CD4-positive, alpha-beta T cell (primary cell): ENCODE measurements at places on chromosomes 11 and 22.
A peak's percentile ranks its signal among the peaks of the same experiment; 100 is the strongest.

DNA sequence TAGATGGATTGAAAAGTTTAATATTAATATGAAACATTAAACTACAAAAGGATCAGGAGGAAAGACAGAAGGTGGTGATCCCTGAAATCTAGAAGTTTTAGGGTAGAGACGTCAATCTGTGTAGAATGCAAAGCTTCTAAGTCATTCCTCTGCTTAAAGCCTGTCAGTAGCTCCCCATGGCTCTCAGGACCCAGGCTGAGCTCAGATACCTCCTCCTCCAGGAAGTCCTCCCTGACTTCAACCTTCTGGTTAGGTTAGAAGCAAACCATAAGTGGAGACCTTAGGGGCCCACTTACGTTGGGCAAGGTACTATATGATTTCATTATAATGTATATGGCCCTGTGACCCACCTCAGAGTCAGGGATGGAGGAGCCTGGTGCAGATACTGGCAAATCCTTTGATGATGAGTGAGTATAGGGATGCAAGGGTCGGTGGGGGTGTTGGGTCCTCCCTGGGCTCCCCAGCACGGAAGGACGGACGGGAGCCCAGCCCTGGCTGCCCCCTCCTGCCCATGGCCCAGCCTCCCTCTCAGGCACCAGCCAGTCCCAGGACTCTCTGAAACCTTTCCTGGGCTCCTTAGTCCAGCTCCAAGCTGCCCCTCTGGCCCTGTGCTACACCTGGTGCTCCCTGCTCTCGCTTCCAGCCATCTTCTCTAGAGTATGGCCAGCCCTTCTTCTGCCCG, 3.2 kb upstream of the PPP6R3 start:
- DNase-seq, result no peak

GRCh38 chr22:38345782-38346181, 28.5 kb upstream of the CSNK1E start:
- no peak for DNase-seq

GRCh38 chr22:23709107-23709506, 18.3 kb downstream of the RGL4 start:
- no peak for DNase-seq

DNA sequence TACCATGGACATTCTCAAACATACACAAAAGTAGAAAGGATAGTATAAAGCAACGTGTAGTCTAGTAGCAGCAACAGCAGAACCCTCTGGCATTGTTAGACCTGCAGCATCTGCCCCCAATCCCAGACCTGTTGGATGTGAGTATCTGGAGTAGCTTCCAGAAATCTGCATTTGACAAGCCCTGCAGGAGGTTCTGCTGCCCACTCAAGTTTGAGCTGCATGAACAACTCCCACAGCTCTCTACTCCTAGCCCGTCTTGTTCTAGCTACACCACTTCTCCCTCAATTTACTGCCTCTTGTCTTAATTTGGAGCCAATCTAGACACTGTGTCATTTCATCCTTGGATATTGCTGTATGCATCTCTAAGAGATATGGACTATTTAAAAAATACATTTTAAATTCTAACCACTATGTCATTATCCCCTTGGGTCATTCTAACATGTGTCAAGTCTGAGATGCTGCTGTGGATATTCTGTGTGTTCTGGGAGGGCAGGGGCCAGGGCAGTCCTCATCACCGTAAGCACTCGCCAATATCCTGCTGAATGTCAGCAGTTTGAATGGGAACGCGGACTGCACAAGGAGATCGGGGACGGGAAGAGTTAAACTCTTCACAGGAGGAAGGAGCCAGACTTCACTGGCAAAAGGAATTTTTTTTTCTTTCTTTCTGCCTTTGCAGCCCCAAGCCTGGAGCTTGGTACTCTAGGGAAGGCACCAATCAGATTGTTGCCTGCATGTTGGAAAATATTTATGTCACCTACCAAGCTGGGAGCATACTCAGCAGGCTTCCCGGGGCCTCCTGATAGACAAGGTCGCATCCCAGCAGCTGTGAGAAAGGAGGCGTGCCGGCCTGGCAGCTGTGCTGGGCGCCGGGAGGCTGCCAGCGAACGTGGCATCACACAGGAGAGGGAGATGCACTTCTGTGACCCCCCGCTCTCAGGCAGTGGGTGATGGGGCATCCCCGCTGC, 429.0 kb downstream of the MIAT start:
- no peak for DNase-seq

DNA sequence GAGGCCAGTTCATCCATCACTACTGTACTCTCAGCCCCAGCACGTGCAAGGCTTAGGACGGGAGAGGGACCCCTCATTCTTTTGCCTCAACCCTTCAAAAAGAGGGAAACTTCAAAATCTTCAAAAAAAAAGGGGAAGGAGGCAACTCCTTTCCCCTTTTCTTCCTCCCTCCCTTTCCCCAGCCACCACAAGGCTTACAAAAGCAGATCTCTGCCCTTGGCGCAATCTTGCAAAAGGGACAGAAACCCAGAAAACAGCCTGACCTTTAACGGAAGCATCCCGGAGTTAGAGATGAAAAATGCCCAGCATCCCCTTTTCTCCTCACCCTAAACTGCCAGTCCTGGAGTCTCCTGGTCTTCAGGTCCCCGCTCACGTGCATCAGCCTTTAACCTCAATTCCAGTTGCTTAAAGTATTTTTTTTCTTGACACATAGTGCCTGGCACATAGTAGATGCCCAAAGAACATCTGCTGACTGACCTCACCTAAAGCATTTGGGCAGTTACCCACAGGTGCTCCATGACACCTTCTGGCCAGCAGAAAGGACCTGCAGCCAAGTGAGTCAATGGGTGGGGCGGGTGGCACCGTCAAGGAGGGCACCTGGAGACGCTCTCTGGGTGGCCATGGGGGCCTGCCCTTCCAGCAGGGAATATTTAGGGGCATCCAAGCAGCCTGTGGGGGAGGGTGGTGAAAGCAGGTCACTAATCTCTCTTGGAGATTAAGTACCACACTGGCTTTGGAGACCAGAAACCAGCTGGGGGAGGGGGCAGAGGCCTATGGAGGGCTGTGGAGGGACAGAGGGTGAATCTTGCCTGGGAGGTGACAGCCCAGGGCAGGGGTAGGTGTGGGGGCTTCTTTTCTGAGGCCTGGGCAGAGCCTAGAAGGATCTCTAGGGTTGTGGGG, 16.3 kb downstream of the NECTIN1 start:
- DNase-seq, result no peak

DNA sequence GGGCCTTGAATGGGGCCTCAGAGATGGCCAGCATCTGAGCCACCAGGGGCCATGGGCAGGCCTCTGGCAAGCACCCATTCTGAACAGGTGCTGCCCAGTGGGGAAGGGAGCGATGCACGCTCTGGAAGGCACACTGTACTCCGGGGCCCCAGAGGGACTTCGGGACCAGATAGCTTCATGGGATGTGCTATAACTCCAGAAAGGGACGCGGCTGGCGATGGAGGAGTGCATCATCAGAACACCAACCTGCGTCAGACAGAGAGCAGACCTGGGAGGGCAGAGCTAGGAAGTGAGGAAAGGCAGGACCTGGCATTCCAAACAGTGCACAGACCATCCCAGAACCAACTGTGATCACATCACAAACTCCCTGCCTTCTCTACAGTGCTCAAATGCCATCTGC, 16.8 kb downstream of the DGCR2 start:
- no peak for DNase-seq

GRCh38 chr11:70108250-70108649, 30.1 kb downstream of the ANO1 start:
- no peak for DNase-seq

GRCh38 chr11:19013181-19013857, 47.2 kb downstream of the MRGPRX2 start:
- no peak for DNase-seq

GRCh38 chr11:67364783-67365722, 8.3 kb downstream of the CLCF1 start:
- DNase-seq, result no peak

DNA sequence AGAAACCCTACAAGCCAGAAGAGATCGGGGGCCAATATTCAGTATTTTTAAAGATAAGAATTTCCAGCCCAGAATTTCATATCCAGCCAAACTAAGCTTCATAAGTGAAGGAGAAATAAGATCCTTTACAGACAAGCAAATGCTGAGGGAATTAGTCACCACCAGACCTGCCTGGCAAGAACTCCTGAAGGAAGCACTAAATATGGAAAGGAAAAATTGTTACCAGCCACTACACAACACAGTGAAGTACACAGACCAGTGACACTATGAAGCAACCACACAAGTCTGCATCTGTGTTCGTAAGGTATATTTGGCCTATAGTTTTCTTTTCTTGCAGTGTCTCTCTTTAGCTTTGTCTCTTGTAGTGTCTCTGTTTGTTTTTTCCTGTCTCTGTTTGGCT, 29.0 kb downstream of the TMEM225 start:
- no peak for DNase-seq

- no peak for DNase-seq
Observed at GRCh38 chr11:5666402-5666793, 18.5 kb downstream of the TRIM5 start.

GRCh38 chr11:72491001-72491400, 56.7 kb upstream of the CLPB start:
- no peak for DNase-seq

GRCh38 chr22:33923660-33924246, 3.5 kb upstream of the LARGE1 start:
- DNase-seq, result no peak

DNA sequence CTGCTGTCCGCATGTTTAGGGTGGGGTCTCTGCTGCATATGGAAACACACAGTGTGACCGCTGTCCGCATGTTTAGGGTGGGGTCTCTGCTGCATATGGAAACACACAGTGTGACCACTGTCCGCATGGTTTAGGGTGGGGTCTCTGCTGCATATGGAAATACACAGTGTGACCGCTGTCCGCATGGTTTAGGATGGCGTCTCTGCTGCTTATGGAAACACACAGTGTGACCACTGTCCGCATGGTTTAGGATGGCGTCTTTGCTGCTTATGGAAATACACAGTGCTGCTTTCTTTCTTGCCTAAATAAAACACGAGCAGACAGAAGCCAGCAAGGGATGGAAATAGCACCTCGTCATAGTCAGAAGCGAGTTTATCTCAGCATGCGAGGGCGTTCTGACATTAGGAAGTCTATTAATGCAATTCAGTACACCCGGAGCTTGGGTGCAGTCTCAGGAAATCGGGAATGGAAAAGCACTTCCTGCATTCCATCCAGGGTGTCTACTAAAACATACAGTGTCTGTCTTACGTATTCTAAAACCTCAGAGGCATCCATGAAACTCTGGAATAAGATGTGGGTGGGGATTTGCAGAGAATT, 32.6 kb upstream of the TOLLIP start:
- DNase-seq, result no peak

GRCh38 chr11:118175031-118175992, 1.1 kb downstream of the SCN2B start:
- DNase-seq, result no peak

DNA sequence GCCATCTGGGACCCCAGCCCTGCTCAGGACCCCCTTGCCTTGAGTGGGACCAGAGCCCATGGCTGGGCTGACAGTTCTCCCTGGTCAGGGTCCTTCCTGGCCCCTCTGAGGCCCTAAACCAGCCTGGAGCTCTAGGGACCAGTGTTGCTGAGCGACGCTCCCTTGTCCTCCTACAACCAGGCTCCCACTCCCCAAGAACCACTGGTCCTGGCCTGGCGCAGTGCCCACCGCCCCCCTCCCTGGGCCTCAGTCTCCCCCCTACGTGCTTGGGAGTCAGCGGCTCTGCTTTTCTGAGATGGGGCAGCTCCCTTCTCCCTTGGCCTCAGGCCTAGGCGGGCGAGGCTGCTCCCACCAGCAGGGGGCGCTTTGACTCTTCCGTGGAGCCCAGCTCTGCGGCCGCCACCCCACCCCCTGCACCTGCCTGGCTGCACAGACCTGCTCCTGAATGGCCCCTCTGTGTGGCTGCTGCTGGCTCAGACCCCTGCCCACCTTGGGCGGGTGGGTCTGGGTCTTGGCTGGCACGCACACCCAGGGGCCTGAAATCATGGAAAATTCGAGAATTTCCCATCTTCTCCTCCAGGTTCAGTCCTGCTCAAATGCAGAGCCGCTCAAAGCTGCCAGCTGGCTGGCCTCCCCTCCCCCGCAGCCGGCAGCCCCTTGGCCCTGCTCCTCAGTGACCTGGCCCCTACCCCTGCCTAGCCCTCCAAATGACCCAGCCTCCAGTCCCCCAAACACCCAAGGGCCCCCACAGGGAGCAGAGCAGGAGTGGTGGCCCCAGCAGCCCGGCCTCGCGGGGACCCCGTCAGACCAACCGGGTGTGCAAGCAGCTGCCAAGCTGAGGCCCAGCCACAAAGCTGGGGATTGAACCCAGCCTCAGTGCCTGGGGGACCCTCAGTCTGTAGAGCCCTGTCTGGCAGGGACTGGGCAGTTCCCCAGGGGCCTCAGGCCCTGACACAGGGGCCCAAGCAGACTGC, 9.1 kb downstream of the PRR33 start:
- DNase-seq, result peak; percentile 75

DNA sequence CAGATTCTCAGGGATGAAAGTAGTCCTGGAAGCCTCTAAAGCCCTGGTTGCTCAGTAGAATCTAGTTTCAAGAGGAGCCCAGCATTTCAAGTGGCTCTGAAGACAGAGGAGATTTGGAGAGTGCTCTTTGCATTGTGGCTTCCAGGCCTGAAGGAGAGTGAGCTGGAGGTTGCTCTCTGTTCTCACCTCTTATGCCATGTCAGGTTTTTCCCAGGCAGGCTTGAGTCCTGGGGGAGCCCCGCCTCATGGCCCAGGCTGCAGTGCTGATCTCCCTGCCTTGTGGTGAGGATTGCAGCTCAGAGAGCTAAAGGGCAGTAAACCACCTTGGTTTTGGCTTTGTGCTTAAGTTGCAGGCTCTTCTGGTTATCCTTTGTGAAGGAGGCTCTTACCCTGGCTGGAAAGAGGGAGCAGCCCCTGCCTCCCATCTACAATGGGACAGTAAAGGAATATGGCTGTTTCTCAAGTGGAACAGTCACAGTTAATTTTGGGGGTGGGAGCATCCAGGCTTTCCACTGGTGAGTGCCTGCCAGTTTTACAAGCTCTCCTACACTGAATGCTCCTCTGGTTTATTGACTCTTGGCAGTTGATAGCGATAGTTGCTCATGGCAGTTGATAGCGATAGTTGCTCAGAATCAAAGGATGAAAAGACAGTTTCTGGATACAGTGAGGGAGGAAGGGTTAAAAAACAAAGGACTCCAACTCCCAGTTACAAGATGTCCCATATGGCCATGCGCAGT, 32.6 kb downstream of the RCOR2 start:
- DNase-seq, result no peak

DNA sequence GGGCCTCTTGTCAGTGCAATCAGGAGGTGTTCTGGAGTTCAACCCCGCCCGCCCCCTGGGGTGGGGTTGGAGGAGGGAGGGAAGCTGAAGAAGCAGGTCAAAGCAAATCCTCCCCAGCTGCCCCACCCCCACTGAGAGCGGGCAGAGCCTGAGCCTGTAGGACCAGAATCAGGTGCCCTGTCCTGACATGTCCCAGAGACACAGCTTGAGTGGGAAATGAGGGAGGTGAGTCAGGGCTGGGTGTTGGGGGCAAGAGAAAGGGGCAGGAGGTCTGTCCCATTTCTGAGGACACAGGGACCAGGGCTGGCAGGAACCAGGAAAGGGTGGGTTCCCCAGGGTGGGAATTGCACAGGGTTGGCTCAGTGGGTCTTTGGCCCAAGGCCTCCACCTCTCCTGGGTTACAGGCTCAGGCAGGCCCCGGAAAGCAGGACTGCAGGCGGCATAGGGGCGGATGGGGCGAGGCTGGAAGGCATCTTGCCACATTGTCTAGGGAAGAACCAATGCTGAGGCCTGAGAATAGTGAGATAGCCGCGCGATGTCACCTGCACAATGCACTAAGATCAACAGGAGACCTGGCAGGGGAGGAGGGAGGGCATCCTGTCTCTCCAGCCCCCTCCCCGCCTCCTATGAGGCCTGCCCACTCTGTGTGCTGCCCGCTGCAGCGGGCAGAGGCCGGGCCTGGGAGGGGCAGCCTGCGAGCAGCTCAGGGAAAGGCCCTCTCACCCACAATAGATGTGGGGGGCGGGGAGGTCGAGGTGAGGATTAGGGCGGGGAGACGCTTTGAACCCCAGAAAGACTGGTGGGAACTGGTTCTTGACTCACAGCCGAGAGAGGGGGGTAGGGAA, 32.4 kb downstream of the NECTIN1 start:
- DNase-seq, result no peak
